AG20443 (cell line): ENCODE measurements at places on chromosomes 3 and 15.

DNA sequence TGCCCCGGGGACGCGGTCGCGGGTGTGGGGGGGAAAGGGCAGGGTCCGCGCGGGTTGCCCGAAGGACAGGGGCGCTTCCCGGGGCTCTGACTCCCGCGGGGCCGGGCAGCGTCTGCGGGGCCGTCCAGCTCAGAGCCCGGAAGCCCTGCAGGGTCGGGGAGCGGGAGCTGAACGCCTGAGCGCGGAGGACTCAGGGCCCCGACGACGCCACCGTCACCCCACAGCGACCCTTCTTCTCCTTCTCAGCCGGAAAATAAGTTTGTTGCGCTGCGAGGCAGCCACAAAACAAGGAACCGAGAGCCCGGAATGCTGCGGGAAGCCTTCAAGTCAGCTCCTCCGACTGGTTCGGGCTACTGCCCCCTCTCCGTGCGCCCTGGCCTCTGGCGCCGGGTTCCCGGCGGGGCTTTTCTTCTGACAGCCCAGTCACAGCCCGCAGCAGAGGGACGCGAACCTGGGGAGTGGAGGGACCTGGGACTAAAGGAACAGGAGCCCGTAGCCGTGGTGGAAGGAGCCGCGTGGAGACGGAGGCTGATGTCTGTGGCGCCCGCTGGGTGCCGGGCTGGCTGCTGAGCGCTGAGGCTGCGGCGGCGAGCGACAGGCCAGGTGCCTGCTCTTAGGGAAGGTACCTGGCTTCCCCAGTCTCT is 484 bp downstream of the CNTN4 start:
- DNase-seq = peak; percentile 12

- peak; percentile 77 for DNase-seq
These were observed 941 bp downstream of the ZBED2 start for GRCh38 chr3:111594205-111594604.

DNA sequence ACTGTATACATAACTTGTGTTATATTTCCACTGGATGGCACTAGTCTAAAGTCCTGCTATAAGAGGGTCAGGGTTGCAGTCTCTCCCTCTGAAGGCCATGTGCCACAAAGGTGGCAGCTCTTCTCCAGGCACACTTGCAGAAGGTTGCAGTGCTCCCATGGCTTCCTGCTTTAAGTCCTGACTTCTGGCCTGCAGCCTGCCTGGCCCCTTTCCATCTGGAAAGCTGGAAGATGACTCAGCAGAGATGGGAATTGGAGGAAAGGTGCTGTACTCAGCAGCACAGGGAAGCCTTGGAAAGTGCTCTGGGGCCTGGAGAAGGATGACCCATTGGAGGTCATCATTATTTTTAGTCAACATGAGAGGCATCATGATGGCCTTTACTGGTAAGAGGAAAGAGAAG is 40.9 kb upstream of the MRPL3 start:
- DNase-seq = peak; percentile 73

DNA sequence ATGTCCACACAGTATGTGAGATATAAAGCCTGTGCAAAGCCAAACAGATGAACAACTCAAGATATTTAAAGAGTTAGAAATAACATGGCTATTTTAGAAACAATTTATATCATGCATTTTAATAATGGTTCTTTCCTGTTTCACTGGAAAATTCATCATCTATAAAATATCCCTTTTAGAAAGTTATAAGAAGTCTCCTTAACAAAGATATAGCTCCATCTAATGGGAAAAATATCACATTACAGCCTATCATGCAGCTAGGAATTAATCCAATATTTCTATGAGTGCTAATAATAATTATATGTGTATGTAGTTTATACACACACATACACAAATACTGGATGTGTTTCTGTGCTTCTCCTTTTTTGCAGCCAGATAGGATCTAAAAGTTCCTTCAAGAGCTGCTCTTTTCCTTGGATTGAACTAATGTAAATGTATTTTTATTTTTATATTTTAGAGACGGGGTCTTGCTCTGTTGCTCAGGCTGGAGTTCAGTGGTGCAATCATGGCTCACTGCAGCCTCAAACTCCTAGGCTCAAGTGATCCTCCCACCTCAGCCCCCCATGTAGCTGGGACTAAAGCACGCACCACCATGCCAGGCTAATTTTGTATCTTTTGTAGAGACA is 21.6 kb downstream of the RPL22L1 start:
- peak; percentile 25 for DNase-seq

- DNase-seq = no peak
These were observed 107.3 kb downstream of the RFTN1 start for GRCh38 chr3:16406166-16406565.

DNA sequence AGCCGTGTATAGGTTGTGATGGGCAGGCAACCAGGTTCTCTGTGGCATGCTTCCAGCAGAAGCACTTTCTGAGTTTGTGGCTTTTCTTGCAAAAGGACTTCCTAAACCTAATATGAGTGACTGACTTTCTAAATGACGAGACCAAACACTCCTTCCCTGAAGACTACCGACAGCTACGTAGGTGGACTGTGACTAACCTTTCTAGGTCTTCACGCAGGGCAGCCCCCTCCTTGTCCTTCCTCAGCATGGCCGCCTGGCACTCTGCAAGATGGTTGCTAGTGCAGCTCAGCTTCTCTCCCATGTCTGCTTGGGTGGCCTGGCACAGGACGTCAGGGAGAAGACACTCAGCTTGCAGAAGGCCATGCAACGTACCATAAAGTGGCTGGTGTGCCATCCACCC is 20.9 kb downstream of the CXCR6 start:
- no peak for DNase-seq

- DNase-seq = no peak
These were observed 3.5 kb upstream of the MNS1 start for GRCh38 chr15:56468401-56468800.

- no peak for DNase-seq
These were observed 389.7 kb upstream of the MDFIC2 start for GRCh38 chr3:70702132-70702531.

DNA sequence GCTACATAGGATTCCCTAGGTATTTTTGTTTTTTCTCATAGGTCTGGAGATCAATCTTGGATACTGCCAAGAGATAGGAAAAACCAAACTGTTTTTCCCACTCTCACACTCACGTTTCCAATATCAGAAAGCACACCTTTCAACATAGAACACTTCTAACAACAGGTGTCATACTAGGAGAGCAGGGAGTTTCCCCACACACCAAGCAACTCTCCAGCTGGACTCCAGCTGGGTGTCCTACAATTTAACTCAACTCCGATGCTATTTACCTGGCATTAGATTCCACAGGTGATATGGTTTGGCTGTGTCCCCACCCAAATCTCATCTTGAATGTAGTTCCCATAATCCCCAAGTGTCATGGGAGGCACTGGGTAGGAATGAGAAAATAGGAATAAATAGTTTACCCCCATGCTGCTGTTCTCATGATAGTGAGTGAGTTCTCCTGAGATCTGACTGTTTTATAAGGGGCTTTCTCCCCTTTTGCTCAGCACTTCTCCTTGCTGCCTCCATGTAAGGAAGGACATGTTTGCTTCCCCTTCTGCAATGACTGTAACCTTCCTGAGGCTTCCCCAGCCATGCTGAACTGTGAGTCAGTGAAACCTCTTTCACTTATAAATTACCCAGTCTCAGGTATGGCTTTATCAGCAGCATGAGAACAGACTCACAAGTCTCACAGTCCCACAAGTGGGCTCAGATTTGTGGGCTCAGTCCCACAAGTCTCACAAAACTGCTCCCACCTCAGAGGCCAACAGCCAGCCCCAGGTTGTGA is 354.5 kb upstream of the THBS1 start:
- DNase-seq = no peak

GRCh38 chr15:29055876-29056275 is 170.1 kb downstream of the APBA2 start:
- no peak for DNase-seq

- no peak for DNase-seq
These were observed 46.2 kb upstream of the SEC22A start for GRCh38 chr3:123155471-123156011.

DNA sequence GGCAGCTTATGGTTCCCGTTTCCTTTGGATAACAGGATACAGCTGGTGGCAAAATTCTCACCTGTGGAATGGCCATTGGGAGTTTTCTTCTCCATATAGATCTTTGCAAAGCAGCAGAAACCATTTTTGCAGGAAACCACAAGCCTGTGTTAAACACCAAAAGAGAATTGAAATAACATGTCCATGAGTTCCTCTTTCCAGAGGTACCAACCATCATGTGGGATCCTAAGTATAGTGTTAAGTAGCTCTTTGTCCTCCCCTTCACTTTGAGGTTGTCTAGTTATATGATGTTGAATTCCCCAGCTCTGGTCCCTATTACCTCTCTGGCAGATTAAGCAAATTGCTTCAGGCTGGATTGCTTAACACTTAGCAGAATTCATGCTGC is 94.9 kb downstream of the AKAP13 start:
- no peak for DNase-seq

DNA sequence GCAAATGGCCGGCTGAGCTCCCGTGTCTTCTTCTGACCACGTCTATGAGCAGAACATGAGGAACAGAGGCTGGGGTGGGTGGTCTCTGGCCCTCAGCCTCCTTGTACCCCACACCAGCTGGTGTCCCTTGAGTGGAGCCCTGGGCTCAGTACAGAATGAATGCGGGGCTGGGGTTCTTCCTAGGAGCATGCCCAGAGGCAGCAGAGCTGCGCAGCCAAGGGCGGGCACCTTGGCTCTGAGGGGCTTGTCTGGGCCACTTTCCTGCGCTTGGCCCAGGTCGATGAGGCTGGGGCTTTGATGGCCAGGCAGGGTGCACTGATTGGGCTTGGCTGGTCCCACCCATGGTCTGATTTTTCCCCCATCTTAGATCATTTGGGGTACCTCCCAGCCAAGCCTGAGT is 6.4 kb downstream of the SCN5A start:
- DNase-seq = no peak

- no peak for DNase-seq
These were observed 4.3 kb downstream of the SELENOT start for GRCh38 chr3:150607267-150608065.

- no peak for DNase-seq
These were observed 10.0 kb downstream of the ATR start for GRCh38 chr3:142568393-142569017.

- no peak for DNase-seq
These were observed 1.0 kb downstream of the LEKR1 start for GRCh38 chr3:156826896-156827882.

DNA sequence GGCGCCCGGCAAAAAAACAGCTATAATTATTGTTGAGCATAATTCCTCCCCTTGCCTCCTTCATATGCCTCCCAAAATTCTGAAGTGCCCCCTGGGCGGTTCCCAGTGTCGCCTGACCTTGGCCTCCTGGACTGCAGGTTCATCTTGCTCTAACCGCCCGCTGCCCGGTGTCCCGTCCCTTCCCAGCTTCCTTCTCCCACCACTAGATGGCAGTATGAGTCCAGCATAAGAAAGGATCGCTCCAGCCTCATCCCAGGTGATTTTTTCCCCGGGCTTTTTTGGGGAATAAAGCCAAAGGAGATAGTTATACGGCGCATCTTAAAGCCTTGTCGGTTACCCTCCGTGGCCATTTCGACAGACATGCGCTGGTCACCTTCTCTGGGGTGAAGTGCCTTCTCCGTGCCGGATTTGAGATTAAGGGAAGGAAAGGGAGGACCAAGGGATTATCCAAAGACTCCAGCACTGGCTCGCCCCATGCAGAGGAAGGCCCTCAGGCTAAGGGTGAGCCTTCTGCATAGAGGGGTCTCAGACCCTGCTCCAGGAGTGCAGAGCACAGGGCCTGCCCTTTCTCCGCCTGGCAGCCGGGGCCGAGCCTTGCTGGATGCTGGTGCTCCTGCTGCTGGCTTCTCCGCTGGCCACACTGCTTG is 45.8 kb upstream of the TRA2B start:
- DNase-seq = peak; percentile 85

DNA sequence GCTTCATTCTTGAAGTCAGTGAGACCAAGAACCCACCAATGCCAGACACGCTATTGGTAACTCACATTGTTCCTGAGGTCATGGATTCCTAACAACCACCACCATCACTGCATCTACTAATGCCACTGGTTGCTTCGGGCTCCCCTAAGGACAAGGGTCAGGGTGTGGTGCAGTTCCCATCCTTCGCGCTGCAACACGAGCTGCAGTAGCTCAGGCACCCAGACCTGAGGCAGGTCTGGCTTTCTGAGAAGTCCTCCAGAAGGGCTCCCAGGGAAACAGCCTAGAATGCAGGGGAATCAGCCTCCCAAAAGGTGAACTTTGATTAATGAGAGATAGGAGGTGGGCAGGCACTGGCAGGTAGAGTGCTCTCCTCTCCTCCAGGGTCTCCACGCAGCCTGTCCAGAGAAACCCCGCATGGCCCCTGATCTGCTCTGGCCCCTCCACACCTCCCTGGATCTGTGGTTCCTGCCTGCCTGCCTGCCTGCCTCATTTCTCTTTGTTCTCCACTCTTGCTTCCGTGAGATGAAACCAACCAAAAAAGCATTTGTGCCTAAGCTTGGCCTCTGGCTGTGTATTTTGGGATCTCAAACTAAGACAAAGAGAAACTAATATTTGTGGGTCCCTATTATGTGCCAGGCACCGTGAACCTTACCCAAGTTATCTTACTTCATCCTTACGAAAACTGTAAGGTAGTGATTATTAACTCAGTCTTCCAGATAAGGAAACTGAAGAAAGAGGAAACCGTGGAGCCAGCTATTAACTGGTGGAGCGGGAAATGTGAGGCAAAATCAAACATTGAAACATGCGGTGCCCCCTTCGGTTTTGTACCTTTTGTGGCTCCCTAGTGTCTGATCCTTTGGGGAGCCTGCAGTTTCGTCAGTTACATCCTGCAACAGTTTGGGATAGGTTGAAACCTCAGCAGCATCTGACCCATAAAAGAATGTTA is 43.9 kb upstream of the USP3 start:
- no peak for DNase-seq

DNA sequence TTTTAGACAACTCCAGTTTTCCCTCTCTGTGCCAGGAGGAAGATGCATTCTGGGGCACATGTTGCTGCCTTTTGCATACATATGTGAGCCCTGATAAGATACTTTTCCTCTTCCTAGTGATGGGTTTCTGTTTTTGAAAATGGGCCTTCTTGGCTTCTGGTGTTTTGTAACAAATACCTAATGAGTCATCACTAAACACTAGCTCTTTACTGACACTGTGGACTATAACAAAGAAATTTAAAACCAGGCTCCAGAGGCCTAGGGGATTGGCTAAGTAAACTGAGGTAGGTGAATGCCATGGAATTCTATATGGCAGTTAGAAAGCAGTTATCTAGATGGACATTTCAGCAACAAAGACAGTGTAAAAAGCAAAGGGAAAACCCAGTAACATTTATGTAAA is 93.4 kb upstream of the NR2E3 start:
- DNase-seq = peak; percentile 49

DNA sequence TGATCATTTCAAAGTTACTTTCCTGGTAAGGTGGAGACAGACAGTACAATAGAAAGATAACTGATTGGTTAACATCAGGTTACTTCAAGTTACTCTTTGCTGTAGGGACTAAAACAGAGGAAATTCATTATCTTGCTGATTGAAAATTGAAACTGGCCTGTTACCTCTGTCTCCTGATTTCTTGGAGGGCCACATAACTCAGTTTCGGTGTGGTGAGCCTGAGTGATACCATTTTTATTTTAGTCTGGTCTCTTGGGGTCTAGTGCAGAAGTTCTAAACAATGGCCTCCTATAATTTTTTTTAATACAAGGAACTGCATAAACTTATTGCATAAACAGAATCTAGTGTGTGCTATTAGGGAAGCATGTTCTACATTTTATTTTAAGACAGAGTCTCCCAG is 1.2 kb upstream of the ICE2 start:
- no peak for DNase-seq

- peak; percentile 49 for DNase-seq
These were observed 33.7 kb downstream of the ZBTB20 start for GRCh38 chr3:115113367-115113766.

GRCh38 chr15:58169934-58170333 is 31.8 kb downstream of the AQP9 start:
- no peak for DNase-seq

GRCh38 chr3:114122027-114122709 is 56.7 kb downstream of the DRD3 start:
- DNase-seq = peak; percentile 79

- DNase-seq = no peak
These were observed 4.6 kb downstream of the TMEM202 start for GRCh38 chr15:72402726-72403125.
